ENCODE measurements at places on chromosomes 4 and X.

DNA sequence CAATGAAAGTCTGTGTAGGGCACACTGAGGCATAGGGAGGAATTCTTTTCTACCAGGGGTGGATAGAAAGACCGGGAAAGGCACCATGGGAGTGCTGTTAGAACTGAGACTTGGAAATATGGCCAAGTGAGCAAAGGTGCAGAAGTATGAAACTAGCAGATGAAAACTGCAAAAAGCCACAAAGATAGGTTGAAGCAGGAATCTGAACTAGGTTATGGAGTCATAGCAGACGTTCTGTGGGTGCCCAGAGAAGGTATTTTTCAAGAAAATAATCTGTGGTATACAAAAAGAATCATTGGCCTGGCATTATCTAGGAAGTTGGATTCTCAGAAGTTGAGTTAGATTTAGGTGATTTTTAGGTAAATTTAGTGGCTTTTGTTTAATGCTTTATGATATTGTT, 48.5 kb downstream of the SMAD1 start:
- no peak for DNase-seq

GRCh38 chrX:56764975-56765791, 36.1 kb downstream of the NBDY start:
- DNase-seq = no peak

DNA sequence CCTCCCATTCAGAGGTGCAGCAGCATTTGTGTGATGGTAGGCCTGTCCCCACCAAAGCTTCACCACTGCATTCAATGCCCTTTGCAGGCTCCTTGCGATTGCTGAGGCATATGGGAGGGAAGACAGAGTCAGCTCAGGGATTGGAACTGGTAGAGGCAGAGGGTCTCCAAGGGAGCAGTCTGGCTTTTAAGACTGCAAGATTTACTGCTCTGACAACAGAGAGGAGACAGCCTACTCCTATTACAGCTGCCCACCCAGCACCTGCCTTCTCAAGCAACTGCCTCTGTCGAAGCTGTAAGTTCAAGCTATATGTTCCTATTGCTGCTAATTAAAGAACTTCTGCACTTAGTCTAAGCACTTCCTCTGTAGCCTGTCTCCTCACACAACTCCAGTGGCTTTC, 481.8 kb downstream of the FGF13 start:
- DNase-seq = no peak

DNA sequence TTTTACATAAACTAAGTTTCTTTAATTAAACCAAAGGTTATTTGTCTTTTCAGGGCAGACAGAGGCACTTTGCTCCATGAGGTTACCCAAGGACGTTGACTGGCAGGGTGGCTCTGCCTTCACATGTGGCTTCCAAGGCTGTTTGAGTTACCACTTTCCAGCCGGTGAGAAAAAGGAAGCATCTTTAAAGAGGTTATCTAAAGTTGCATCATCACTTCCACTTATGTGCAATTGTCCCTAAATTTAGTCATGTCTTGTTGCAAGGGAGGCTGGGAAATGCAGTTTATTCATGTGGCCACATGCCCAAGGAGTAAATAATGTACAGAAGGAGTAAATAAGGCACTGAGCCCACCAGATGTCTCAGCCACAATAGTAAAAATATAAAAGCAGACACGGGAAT, 29.0 kb upstream of the RAP1GDS1 start:
- no peak for DNase-seq

DNA sequence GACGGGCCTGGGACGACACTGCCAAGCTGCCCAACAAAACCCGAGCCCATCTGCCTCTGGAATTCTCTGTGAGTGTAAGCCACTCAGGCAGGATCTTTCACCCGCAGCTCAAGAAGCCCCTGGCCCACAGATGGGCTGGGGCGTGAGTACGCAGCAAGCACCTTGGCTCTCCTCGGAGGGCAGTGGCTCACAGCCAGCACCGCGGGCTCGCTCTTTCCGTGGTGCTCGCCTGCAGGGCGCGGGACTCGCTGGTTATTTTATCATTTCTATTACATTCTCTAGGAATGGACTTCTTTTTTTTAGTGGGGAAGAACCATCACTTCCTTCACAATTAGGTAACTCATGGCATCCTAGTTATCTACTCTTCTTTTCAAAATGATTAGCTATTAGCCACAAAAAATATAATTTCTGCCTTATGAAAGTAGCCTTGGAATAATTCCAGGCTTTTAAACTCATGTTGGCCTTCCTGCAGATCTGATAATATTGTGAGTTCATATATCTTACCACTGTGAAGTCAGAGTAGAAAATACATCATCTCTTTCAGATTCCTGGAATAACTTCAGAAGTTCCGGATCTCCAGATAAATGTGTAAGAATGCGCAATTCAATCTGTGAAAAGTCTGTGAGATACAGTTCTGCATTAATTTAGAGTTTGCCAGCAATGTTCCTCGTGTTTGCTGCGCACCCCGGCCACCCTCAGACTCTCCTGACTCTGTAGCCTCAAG, 68.6 kb downstream of the NAT8L start:
- DNase-seq = no peak

Measured in activated CD4-positive, alpha-beta T cell treated with anti-CD3 and anti-CD28 coated beads for 36 hours (primary cell).